ENCODE measurements at places on chromosomes 16 and 17. TPM values are rescaled to one million over a fixed set of nuclear protein-coding genes. Genes with fewer than 3 reads are reported as not detected.

- H3K27ac ChIP-seq = peak overlapping the region; percentile 88
- H3K36me3 ChIP-seq = no peaks in the 10 kb centered on the region
- H3K4me3 ChIP-seq = no peak overlapping the region
These were observed 24.8 kb downstream of the MYO18A start for GRCh38 chr17:29155227-29155965.

DNA sequence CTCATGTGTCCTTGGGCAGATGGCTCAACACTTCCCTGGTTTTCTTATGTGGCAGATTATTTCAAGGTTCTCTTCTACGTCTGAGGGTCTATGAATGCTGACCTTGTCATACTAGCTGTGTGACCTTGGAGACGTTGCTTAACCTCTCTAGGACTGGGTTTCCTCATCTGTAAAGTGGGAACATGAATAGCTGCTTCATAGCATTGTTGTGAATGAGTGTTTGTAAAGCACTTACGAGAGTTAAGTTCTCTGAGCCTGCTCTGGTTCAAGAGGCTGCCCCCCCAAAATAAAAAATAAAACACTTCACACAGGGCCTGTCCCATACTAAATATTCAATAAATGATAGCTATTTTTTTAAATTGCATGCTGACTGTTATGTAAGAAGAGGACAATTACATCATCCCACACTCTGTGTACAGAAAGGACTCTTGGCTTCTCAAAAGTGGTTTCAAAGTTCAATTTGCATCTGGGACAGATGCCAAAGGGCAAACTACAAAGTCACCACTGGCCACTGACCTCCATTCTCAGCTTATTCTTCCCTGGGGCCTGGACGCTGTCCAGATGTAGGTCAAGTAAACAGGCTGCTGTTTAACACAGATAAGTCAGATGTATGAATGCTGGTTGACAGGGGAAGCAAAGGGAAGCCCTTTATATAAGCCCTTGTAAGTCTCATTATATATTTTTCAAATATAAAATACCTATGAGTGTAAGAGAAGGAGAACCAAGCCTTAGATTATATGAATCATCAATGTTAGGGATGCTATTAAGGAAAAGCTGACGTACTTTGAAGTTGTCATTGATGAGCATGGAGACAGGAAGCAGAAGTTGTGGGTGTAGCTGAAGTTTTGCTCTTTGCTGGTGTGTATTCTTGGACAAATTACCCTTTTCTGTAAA is 15.4 kb upstream of the NDEL1 start:
- DNase-seq = no peak
- peaks cover 29% of the 10 kb centered on the region for H3K27me3 ChIP-seq
- no peak overlapping the region for H3K27ac ChIP-seq
- peaks cover 4% of the 10 kb centered on the region for H3K4me1 ChIP-seq
- H3K36me3 ChIP-seq = peaks cover 6% of the 10 kb centered on the region

Gene EPX
- not detected for total RNA-seq

DNA sequence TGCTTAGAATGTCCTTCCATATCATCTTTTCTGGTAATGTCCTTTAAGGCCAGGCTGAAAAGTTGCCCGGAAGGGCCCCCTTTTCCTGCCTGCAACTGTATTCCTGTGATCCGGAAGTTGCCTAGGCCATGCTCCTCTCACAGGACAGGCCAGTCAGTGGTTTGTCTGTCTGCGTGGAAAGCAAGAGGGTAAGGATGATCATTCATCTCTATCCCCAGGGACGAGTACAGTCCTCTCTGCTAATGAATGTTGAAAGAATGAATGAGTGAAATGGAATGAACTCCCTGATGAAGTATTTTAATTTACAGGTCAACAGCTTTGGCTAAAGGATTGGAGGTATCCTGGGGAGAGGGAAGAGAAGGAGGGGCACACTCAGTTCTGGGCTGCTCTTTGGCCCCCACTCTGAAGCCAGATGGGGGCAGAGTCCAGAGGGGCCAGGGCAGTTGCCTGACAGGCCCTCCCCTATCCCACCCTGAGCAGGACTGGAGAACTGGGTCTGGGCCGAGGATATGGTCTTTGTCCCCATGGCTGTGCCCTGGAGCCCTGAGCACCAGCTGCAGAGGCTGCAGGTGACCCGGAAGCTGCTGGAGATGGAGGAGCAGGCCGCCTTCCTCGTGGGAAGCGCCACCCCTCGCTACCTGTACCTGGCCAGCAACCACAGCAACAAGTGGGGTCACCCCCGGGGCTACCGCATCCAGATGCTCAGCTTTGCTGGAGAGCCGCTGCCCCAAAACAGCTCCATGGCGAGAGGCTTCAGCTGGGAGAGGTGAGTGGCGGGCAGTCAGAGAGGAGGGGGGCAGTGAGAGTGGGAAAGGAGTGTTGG is 3.2 kb downstream of the AOC3 start:
- H3K4me3 ChIP-seq = peak overlapping the region; percentile 31
- no peak overlapping the region for H3K27ac ChIP-seq
- peaks cover 15% of the 10 kb centered on the region for H3K4me1 ChIP-seq
- DNase-seq = no peak
- no peaks in the 10 kb centered on the region for H3K27me3 ChIP-seq

Gene LHX1
- not detected for total RNA-seq

Gene CDRT4
- 6.2 TPM for total RNA-seq

Gene LGALS9C
- total RNA-seq = not detected

Gene ENO3
- 7.0 TPM for total RNA-seq
